ENCODE measurements at places on chromosomes 6 and 20. TPM values are rescaled to one million over a fixed set of nuclear protein-coding genes. Genes with fewer than 3 reads are reported as not detected.

- DNase-seq, result no peak
These were observed 88.9 kb downstream of the SOBP start for GRCh38 chr6:107578642-107579341.

GRCh38 chr20:50249447-50250388, 59.1 kb downstream of the CEBPB start:
- DNase-seq, result no peak

- no peak for DNase-seq
These were observed 1.2 kb downstream of the CHMP4B start for GRCh38 chr20:33812152-33812849.

GRCh38 chr6:121627761-121628160, 192.3 kb downstream of the GJA1 start:
- no peak for DNase-seq

DNA sequence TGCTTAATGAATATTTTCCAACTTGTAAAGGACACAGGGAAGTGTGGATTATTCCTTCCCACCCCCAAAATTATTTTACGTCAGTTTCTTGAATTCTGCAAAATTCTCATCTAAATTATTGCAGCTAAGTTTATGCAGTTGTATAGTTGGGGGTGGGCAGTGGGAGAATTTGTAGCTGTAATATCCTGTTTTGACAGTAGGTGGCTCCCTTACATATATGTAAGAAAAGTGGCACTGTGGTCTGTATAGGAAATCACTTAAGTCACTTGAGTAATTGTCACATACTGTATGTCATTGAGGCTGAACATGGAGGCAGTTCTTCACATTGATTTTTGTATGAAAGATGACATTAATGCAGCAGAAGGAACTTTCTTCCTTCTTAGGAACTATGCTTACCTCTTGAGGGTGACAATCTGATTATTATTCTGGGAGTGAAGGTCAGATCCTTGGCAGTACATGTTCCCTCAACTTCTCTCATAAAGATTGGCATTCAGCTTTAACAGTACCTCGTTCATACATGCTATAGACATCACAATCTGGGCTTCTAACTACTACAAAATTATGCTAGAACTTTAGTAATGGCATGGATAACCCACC, 14.6 kb upstream of the CFAP206 start:
- DNase-seq, result peak; percentile 23

DNA sequence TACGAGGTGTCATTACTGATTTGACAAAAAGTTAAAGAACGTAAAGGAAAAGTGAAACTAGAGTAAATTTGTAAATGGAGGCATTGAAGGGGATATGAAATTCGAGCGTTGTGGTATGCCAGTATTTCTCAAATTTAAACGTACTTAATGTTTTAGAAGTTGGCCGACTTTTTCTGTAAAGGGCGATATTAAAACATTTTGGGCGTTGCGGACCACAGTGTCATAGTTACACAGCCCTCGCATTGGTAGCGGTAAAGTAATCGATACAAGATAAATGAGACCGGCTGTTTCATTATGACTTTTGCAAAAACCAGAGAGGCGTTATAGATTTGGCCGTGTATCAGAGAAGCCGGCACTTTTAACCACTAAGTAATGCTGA, 39.6 kb downstream of the OR2B2 start:
- no peak for DNase-seq

DNA sequence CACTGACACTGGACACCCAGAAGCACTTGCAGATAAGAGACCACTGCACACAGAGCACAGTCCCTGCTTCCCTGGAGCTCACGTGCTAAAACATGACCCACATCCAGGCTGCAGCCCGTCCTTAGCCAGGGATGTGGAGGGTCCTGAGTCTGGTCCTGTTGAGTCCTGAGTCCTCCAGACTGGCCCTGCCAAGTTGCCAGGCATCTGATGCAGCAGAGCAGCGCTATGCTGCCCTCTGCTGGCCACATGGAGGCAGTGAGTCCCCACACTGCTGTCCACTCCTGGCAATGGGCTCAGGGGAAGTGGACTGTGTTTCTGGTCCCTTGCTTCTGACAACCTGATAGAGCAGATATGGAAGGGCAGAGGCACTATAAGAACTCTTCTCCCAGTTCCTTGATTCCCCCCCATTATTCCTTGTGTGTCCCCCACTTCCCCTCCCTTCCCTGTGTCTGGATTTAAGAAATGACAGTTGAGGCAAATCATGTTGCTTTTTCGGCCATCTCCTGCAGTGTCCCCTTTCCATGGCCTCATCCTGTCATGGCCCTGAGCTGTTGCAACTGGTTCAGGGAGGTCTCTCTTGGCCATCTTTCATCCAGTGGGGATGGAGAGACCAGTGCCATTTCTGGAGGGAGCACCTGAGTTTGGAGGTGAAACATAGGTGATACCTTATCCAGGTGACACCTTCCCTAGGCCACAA, 86.0 kb downstream of the DHX35 start:
- peak; percentile 68 for DNase-seq

- no peak for DNase-seq
These were observed 5.2 kb upstream of the IL17A start for GRCh38 chr6:52180787-52181558.

DNA sequence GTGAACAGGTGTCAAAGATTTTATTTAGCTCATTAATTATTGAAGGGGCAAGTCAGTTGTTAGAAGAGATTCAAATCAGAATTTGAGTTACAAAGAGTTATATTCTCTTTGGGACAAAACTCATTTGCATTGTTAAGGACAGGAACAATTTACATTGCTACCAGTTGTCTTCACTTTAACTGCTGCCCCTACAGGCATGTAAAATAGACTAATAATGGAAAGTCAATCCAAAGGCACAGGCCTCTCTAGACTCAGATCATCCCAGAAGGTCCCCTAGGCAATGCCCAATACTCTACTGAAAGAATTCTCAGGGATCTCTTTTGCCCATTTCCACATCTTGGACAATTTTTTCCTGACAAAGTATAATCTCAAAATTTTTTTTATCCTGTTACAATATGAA, 95.7 kb downstream of the SCP2D1 start:
- no peak for DNase-seq

DNA sequence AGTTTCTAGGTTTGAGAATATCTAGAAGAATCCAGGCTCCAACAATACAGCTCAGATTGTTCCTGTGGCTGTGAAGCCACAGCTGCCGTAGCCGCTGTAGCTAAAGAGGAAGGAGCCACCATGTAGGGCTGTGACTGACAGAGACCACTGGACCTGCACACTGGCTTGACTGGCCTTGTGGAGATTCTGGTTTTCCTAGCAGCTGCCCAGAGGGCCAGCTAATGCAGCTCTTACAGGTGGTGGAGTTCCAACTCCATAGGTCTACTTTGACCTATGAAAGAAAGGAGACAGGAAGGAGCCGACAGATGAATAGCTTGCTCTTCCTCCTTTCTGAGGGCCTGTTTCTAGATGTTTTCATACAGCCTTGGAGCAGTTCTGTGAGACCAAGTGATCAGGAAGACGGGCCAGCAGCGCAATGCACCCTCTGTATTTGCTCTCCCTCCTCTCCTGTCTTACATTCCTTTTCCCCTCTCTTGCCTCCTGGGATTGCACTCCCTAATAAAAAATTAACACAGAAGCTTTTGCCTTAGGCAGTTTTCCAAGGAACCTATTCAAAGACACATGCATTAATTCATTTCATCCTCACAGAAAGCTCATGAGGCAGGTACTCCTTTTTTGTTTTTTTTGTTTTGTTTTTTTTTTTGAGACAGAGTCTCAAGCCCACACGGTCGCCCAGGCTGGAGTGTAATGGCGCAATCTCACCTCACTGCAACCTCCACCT, 51.8 kb upstream of the MYB start:
- no peak for DNase-seq

DNA sequence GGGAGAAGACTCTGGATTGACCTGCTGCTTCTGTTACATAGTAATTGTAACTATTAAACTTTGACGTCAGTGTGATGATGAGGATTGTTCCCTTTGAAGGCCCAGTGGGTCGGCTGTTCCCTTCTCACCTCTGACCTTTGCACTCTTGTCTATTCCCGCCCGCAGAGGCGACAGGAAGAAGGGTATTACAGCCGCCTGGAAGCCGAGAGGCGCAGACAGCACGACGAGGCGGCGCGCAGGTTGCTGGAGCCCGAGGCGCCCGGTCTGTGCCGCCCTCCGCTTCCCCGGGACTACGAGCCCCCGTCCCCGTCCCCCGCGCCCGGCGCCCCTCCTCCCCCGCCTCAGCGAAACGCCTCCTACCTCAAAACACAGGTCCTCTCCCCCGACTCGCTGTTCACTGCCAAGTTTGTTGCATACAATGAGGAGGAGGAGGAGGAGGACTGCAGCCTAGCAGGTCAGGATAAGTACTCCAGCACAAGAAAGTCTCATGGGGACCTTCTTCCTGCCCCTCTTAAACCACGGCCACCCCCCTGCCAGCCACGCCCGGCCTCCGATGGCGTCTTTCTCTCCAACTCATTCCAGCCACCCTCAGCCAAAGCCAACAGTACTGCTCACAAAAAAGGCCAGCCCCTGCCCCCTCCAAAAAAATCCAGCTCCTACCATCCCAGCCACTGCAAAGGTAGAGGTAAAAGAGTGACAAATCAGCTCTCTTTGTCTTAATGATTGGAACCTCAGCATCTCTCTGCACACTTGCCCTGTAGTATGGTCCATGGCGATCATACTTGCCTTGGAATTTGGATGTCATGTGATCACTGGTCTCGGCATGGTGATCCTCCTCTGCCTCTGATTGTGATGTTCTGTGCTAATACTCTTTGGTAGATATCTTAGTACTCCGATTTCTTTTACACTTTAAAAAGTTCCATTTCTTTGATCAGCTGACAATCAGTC, 31.6 kb upstream of the KIF25 start:
- DNase-seq, result no peak

DNA sequence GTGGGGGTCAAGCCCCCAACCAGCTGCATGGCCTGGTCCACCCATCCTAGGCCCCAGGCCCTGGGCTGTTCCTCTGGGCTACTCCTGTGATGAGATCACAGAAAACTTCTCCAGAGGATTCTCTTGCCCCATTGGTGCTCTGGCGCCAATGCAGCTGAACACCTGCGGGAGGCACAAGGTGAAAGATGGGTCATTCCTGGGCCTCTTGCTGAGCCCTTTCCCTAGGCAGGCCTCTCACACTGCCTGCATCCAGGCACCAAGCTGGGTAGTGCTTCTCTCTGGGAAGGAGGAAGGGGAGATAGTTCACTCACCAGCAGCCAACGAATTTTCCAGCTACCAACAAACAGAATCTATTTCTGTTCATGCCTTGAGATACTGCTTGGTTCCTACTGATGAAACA, 142.1 kb downstream of the PXDC1 start:
- DNase-seq, result no peak

- DNase-seq, result no peak
These were observed 994 bp downstream of the CLDN20 start for GRCh38 chr6:155264693-155265320.

DNA sequence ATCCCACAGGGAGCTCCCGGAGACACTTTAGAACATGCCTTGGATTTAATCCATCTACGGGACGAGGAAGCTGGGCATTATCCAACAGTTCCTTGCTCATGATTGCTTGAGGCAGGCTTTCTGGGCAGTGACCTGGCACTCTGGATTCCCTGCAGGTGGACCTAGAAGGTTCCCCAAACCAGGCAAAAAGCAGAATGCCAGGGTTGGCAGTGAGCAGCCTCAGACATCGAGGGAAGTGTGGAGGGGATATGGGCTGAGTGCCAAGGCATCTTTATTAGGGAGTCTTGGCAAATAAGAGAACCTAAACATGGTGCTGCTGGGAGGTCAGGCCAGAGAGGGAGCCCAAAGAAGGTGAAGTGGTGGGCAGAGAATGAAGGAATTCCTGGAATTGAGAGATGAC, 158.5 kb downstream of the CD83 start:
- no peak for DNase-seq

DNA sequence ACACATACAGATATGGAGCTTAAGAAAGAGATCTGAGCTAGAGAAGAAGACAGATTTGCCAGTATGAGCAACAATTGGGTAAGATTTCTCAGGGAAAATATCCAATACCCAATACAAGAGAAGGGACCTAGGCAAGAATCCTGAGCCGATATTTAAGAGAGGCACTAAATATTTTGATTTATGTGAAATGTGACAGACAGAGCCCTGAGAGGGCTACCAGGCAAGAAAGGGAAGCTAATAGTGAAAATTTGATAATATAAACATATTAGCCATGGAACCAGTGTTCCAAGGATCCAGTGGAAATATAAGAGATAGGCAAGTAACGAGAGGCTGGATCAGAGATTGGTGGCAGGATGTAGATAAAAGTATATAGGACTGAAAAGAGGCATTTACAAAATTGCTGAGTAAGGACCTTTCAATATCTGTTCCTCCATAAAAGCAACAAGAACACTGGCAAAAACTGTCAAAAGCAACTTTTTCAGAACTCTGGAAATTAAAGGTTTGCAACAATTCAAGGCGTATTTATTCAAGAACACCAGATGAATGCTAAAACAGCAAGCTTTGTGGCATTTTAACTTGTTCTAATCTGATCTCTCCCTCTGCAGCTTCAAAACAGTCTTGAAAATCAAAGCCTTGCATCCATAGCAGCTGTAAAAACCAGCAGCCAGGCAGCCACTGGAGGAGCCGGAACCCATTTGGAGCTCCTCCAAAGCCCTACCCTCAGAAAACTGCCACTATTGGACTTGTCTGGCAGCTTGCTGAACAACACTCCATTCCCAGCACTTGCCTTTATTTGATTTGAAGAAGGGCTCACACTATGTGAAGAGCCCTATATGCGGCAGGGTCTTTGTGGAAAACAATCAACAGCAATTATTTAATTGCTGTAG, 58.8 kb downstream of the REV3L start:
- no peak for DNase-seq

GRCh38 chr6:157304899-157305663, 18.2 kb downstream of the TMEM242 start:
- DNase-seq, result no peak

GRCh38 chr20:2416541-2417212, 36.0 kb downstream of the TGM6 start:
- DNase-seq, result no peak

- DNase-seq, result no peak
These were observed 136.3 kb upstream of the NEDD9 start for GRCh38 chr6:11368760-11369159.

DNA sequence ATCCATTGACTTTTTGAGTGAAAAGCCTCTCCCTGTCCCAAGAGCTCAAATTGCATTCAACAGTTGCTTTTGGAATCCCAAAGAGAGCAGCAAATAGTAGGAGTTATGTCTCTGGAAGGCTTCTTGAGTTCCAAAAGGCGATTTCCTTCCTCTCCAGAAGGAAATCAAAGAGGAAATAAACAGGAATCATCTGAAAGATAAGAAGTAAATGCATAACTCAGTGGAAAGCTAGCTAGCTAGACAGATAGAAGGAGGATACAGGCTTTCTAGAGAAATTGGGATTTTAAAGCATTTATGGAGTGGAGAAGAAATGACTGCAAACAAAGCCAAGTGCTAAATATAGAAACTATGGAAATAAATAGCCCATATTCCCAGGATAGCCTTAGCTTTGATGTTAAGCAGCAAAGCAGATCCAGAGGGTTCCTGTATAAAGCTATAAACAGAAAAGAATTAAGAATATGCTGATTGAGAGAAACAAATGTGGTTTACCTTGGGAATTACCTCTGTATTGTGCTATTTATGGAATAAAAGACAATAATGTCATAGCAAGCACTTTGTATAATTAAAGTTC, 214.7 kb downstream of the PLCB1 start:
- no peak for DNase-seq

The PNLDC1 gene
- 0.49 TPM for total RNA-seq

The ISM1 gene
- total RNA-seq, result 0.33 TPM

The FNDC11 gene
- 1.5 TPM for total RNA-seq

The TASP1 gene
- 7.7 TPM for total RNA-seq

The ZNF512B gene
- total RNA-seq, result 34.0 TPM

The CPXM1 gene
- total RNA-seq, result 200 TPM
